ENCODE measurements at places on chromosomes 5 and 9.

- no peak for DNase-seq
Measured at GRCh38 chr9:108166519-108166918, 677.0 kb upstream of the KLF4 start.

DNA sequence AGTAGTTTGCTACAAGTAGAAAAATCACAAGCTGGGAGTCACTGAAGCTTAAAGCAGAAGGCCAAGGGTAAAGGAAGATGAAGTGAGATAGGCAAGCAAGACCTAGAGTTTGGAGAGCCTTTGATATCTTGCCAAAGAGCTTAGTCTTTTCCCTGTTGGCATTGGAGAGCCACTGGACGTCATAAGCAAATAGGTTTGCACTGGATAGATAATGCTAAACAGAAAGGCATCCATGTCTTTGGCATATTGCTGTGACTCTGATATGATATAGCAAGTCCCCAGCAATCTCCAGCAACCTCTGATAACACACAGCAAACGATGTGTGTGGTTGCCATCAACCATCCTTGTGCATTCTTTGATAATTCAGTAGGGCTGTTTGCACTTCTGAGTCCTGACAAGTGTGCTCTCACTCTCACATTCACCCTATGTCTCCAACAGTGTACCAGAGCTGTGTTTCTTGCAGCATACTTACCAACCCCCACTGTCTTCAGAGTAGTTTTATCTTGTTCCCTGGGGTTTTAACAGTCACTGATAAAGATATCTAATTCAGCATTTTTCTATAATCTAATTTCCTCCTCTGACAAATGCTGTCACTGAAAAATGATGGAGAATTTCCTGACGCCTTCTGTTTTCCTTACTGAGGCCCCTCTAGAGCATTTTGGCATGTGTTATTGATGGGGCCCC lies 16.9 kb upstream of the FREM1 start:
- DNase-seq = no peak

DNA sequence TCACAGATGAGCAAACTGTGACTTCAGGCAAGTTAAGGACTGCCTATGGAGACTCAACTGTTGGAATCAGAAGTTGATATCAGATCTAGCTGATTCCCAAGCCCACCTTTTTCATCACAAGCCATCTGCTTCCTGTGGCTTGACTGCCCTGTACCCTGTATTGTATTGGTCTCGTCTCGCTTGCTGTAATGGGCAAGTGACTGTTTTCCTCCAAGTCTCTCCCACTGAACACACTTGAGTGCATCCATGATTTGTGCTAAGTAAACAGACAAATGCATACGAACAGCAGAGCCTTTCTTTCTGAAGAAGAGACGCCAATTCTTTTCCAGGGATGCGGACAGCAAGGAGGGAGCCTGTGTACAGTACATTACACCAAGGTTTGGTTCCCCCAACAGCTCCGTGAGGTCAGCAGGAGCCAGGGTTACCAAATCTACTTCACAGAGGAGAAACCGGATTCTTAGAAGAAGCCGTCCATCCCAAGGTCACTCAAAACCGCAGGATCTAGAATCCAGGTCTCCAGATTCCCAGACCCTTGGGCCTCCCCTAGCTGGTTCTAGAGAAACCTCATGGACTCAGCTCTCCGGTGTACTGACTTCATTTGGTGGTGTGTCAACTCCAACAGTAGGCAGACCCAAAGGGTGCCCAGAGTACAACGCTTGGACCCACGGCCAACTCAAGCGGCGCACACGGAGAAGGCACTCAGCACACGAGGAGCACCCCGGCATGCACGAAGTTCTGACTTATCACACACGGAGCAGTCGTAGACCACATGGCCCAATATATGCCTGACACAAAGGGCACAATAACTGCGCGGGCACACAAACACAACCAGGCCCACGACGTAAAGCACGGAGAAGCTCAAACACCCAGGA lies 1.1 kb downstream of the BAG1 start:
- peak; percentile 21 for DNase-seq

- no peak for DNase-seq
Measured at GRCh38 chr5:150114773-150115408, 28.5 kb upstream of the CSF1R start.

DNA sequence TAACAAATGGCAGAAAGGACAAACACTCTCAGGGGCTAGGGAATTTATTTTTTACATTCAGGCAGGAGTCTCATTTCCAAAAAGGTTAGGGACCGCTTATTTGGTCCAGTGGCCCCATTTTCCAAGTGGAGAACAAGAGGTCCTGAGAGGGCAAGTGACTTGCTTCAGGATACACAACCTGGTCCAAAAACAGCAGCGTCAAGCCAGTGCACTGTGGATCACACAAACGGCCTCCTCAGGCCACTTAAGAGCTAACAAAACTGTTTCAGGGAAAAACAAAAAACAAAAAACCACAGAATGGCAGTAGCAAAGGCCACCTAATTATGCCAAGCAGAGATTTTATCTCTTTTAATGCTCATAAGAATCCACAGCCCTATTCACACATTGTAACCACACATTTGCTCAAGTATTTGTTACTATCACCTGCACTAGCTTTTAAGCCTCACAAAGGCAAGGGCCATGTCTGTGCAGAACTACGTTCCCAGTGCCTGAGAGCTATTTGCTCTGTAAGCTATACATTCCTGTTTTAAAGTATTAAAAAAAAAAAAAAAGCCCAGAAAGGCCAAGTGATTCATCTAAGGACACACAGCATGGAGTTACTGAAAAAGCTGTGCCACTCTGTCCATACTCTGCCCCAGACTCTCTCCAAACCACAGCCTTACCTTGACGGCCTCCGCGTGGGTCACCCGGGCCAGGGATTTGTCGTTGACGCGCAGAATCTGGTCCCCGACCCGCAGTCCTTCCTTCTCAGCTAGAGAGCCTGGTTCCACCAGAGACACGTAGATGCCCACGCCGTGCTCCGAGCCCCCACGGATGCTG lies 1.5 kb downstream of the WHRN start:
- no peak for DNase-seq

DNA sequence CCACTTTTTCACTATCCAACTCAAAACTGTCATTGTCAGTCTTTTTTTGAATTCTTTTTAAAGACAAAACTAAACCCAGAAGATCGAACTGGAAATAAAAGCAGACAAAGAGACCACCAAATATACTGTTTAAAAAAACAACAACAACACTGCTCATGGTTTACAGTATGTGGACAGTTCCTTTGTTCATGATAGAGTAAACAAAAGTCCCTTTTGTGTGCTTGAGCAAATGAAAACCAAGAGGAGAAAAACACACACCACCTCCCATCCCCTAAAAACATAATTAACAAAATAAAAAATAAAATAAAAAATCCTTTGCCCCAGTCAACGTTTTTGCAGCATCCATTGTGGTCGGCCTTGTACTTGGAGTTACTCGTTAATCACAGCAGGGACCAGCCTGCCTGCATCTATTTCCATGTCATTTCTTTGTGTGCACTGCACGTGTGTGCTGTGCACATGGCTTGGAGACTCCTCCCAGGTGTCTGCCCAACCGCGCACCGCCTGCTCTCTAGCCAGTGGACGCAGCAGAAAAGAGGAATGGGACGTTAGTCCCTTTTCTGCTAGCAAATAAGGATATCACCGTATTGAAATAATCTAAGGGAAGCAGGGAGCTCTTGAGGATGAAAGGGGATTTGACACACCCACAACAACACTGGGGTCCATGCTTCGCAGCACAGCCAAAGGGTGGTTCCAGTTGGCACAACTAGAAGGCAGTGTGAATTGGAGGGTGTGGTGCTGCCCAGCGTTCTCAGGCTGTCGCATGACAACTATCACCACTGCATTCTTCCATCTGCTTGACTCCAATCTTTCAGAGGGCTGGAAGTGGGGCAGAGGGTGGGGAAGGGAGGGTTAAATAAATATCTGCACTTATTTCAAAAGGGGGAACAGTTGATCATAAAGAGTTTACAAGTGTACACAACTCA lies 130.0 kb downstream of the SEMA6A start:
- no peak for DNase-seq

GRCh38 chr5:150307617-150308426 lies 5.1 kb upstream of the ARSI start:
- DNase-seq = no peak

GRCh38 chr5:73815631-73816030 lies 189.6 kb downstream of the ARHGEF28 start:
- peak; percentile 55 for DNase-seq

- peak; percentile 76 for DNase-seq
Measured at GRCh38 chr9:26677965-26678706, 214.5 kb downstream of the CAAP1 start.

- peak; percentile 36 for DNase-seq
Measured at GRCh38 chr5:176573564-176574296, 24.6 kb downstream of the CDHR2 start.

DNA sequence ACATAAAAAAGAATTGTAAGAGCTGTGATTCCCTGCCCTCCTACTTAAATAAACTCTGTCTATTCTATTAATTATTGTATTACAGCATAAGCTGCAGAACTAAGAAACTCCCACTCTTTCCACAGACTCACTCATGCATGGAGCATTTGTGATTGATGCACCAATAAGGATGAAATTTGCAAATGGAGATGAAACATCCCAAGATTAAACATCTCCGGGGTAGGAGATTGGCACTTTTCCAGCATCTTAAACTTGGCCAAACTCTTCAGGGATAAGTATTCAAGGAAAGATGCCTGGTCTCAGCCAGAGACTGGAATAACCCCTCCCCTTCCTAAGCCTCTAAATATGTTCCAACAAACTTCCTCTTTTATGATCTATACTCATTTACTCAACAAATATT lies 472.0 kb downstream of the ACTL7B start:
- DNase-seq = no peak

GRCh38 chr5:3954633-3955032 lies 359.0 kb downstream of the IRX1 start:
- no peak for DNase-seq

DNA sequence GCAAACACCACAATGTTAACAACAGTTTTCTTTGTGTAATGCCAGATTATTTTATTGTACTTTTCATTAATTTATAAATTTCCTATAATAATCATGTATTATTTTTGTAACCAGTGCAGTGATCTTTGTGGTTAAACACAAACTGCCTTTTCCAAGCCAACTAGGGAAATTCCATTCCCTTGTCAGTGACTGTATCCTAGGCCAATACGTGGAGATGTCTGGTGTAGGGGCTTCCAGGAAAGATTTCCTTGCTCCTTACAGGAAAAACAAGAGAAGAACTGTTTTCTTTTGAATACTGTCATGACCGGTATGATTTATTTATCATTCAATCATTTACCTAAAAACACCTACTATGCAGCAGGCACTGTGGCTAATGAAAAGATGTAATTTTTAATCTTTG lies 31.4 kb downstream of the FANCC start:
- peak; percentile 10 for DNase-seq

DNA sequence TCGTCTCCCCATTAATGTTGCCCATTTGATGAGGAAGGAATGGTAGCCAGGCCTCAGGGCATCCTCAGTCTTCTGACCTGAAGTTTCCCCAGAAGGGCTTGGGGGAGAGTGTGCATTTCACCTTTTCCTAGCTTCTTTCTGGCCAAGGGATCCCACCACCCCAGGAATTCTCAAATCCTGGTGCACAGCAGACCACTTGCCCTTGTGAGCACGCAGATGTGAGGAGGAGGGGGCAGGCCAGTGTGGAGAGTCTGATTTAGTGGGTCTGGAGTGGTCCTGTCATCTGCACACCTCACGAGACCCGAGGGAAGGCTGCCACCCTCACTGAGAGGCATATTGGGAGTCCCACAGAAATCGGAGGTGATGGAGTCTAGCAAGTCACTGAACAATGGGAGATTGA lies 64.3 kb downstream of the CXXC5 start:
- no peak for DNase-seq

DNA sequence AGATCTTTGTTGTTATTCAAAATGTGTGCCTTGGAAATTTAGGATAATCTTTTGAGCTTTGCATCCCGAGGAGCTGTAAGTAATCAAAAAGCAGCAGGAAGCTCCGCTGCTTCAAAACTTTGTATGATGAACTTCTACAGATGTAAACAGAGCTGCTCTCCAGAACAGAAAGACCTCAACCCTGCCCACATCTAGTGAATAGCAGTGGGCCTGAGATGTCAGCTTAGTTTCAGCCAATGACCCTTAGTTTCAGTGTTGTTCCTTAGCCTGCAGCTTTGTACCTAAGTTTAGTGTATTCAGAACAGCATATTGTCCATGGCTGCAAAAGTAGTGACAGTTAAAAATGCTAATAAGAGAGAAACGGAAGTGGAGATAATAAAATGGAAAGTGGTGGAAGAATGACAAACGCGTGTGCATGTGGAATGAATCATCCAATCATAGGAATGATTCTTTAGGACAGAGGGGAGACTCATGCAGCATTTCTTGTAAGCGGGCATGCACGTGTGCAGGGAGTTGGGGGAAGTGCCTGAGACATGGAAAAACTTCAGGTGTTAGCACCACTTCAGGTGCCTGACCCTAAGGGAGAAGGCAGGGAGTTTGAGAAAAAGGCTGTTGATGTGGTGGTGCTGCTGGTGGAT lies 24.9 kb downstream of the SNX24 start:
- peak; percentile 21 for DNase-seq

GRCh38 chr9:131915181-131915580 lies 164.5 kb downstream of the MED27 start:
- DNase-seq = peak; percentile 10

- DNase-seq = no peak
Measured at GRCh38 chr5:133409210-133409674, 203.1 kb downstream of the FSTL4 start.

DNA sequence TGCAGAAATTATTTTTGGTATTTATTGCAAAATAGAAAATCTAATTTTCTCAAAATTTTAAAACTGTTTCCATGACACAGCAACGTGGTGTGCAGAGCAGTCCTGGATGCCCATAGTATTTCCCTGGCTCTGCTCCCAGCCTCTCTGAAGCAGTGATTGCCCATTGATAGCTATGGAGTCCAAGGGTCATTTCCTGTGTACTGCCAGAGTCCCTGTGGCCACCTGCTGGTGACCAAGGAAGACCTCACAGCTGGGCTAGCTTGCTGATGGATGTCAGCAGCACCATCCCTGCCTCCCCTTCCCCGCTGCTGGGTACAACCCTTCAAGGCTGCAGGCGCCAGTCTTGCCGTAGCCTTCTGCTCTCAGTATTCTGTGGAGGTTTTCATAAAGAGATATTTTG lies 184.1 kb downstream of the DIRAS2 start:
- DNase-seq = no peak

- DNase-seq = no peak
Measured at GRCh38 chr9:18299449-18299848, 174.5 kb upstream of the ADAMTSL1 start.

DNA sequence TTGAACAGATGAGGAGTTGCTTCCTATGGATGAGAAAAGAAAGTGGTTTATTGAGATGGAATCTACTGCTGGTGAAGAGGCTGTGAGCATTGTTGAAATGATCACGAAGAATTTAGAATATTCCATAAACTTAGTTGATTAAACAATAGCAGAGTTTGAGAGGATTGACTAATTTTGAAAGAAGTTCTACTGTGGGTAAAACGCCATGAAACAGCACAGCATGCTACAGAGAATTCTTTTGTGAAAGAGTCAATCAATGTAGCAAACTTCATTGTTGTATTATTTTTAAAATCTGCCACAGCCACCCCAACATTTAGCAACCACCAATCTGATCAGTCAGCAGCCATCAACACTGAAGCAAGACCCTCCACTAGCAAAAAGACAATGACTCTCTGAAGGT lies 309.1 kb downstream of the SPOCK1 start:
- peak; percentile 6 for DNase-seq
